ENCODE measurements at places on chromosomes 6 and 20. TPM values are rescaled to one million over a fixed set of nuclear protein-coding genes. Genes with fewer than 3 reads are reported as not detected.

DNA sequence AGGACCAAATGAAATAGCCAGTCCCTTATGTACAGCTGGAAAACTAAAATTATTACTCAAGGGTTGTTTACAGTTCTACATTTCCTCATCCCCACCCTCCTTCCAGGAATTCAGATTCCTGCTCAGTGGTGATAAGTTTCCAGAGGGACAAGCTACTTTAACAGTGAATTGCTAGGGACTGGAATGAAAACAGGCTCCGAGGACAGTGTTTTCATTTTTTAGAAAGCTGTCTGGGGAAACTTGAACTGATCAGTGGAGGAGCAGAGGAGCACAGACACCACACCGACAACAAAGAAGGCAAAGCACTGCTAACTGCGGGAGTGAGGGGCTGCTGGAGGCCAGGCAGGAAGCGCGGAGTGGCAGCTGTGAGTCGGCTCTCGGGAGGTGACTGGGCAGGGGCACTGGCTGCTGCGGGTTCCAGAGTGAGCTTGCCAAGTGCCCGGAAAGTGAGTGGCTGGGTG is 322.2 kb downstream of the ESR1 start:
- DNase-seq: peak; percentile 56

DNA sequence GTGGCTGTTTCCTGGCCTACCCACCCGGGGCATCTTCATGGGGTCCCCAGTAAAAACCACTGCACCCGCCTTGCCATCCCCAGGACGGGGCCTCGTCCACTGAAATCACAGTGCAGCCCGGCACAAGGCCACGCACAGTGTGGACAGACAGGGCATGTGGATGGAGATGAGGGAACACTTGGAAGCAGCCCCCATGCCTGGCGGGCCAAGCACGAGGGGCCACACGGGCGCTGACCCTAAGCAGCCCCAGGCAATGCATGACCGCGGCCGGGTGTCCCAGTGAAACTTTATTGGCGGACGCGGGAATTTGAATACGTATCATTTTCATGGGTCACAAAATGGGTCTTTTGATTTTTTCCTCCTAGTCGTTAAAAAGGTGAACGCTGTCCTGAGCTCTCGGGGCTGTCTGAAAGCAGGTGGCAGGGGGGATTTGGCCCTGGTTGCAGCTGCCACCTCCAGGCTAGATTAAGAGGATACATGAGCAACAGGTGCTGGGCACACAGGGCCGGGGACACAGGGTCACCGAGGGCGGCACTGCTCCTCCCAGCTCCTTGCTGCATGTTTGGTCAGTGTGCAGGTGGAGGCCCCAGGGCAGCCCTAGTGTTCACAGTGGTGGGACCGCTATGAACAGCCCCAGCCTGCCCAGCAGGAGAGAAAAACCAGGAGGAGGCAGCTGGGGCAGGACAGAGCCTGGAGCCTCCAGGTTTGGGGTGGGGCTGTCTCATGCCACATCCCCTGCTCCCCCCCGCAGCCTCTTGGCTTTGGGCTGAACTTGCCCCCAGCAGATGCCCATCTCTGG is 74.9 kb upstream of the SLCO4A1 start:
- no peak for DNase-seq

- DNase-seq: no peak
These were observed 91.6 kb downstream of the RNF217 start for GRCh38 chr6:125053809-125054208.

DNA sequence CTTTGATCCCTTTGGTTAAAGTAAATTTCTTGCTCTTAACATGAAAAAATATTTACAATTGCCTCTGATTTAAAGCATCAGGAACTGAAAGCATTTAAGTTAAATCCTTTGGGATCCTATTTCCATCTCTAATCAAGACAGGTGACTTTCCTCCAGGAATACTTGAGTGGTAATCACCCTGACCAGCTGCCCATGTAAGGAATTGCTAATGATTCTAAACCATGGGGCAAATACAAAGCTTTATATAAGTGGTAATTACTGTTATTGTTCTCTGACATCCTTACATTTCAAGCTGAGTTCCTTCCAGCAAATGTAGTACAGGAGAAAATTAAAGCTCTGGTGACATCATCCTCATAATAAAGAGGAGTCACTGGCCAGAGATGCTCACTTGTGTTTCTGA is 100.6 kb downstream of the CRYBG1 start:
- no peak for DNase-seq

GRCh38 chr6:120278689-120279396 is 929.3 kb upstream of the MAN1A1 start:
- no peak for DNase-seq

DNA sequence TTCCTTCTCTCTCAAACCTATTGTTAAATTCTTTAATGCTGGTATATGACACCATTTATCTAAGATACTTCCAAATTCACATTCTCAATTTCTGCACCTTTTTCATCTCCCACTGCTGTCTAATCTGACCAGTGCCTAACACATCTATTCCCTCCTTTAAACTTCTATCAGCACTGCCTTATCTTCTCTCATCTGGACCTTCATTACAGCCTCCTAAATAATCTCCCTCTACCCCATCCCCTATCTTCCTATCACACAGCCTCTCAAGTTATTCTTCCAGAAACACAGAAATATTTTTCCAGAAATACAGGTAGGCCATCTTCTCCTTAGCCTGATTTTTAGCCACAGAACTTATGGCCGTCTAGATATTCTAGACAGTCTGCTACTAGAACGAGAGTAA is 5.5 kb downstream of the DTNBP1 start:
- no peak for DNase-seq

DNA sequence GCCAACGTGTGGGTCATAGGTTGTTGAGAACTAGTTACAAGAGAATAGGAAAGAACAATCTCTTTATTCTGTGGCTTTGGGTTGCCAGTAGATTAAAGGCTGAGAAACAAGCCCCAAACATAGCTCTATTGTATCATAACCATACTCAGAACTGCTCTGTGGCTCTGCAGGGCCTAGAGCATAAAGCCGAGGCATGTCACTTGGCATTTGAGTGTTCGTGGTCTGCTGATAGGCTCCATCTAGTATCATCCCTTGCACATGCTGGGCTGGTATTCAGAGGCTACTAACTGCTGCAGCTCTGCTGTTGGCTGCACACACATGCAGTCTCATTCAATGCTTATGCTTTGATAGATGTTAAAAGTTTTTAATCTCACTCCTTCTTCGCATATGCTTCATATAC is 157.9 kb downstream of the OGFRL1 start:
- no peak for DNase-seq

- no peak for DNase-seq
These were observed 17.2 kb upstream of the HCK start for GRCh38 chr20:32034581-32035425.

DNA sequence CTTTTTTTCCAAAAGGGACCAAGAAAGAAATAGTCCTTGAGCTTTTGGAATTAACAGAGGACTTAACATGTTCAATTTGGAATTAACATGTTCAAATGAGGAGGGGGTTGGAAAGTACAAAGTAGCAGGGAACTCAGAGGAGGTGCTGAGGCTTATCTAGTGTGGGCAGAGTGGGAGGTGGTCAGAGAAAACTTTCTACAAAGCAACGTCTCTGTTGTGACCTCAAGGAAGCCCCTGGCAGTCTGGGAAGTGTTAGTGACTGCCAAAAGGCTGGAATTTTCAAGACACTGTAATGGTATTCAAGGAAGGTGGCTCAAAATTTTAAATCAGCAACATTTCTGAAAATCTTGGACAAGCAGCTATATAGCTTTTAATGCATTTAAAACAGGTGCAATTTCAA is 7.3 kb downstream of the ECI2 start:
- DNase-seq: no peak

DNA sequence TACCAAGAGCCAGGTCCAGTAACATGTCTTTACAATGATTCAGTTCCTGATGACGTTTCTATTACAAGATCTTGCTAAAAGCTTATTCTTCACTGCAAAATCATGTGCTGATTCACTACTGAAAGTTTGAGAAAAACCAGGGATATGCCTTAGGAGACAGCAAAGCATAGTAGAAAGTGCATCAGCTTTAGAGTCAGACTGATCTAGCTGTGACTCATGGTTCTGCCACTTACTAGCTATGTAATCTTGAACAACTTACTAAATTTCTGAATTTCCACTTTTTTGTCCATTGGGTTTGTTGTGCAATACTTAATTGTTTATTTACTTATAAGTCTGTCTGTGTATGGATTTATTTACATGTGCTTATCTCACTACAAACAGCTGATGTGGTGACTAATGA is 198.5 kb upstream of the RSPO3 start:
- DNase-seq: peak; percentile 41

- DNase-seq: no peak
These were observed 325.2 kb downstream of the NRN1 start for GRCh38 chr6:5681480-5681879.

- DNase-seq: no peak
These were observed 241.1 kb upstream of the RIMS1 start for GRCh38 chr6:71645299-71645698.

DNA sequence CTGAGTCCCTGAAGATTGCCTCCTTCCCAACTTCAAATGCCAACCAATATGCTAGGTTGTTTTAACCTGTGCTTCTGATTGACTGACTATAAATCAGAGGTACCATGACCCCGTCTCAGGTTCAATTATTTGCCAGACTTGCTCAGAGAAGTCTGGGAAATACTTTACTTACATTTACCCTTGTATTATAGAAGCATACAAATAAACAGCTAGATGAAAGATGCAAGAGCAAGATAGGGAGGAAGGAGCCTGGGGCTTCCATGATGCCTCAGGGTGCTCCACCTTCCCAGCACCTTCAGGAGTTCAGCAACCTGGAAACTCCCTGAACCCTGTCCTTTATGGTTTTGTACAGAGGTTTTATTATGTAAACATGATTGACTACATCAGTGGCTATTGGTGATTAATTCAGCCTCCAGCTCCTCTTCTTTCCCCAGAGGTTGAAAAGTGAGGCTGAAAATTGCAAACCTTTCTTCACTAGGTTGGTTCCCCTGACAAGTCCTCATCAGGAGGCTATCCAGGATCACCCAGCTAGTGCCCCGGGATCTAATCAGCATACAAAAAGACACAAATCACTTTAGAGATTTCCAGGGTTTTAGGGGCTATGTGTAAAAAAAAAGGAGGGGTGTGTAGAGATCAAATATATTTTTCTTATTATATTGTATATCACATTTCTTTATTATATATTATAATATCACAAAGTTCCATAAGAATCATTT is 547.7 kb downstream of the EPM2A start:
- DNase-seq: no peak

DNA sequence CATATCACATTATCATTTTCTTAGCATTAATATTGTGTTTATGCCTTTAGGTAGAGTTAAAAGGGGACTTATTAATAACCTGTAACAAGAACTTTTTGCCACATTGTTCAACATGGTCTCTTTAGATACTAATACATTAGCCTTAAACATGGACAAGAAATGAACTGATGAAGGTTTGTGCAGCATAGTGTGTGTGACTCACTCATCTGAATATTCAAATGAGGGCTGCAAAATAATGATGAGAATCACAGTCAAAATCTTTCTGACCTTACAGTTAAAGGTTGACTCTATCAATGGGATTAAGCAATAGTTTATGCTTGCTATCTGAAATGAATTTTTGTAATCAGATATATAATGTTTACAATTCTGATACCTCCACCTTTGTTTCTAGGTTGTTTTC is 1189.3 kb upstream of the CITED2 start:
- no peak for DNase-seq

DNA sequence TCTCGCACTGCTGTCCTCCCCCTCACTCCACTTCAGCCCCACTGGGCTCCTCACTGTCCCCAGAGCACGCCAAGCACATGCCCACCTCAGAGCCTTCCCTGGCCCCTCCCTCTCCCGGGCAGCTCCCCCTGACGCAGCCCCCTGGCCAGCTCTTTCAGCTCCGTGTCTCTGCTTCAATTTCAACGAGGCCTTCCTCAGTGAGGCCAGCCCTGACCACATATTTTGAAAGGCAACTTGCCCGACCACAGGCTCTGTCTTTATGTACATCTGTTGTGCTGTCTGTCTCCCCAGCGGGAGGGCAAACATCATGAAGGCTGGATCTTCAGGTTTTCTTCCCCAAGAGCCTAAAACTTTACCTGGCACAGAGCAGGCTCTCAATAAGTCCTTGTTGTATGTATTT is 44.6 kb downstream of the JPH2 start:
- DNase-seq: no peak

GRCh38 chr6:68732423-68732822 is 97.3 kb downstream of the ADGRB3 start:
- no peak for DNase-seq

DNA sequence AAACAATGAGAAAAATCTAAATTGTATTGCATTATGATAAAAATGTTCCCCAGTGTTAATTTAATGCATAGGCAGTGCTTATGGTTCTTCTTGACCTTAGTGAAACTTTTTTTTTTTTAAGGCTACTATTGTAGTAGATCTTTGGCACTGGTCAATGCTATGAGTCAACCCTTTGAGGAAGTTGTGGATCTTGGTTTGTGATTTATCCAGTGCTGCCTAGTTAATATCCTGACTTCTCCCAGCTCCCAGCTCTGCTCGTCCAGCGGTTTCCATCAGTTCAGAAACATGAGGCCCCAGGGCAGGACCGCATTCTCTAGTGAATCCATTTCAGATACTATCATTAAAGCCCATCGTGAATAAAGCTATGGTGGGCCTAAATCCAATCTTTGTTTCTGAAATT is 364.5 kb upstream of the JARID2 start:
- peak; percentile 65 for DNase-seq

GRCh38 chr6:113488061-113488460 is 369.1 kb upstream of the MARCKS start:
- DNase-seq: no peak

DNA sequence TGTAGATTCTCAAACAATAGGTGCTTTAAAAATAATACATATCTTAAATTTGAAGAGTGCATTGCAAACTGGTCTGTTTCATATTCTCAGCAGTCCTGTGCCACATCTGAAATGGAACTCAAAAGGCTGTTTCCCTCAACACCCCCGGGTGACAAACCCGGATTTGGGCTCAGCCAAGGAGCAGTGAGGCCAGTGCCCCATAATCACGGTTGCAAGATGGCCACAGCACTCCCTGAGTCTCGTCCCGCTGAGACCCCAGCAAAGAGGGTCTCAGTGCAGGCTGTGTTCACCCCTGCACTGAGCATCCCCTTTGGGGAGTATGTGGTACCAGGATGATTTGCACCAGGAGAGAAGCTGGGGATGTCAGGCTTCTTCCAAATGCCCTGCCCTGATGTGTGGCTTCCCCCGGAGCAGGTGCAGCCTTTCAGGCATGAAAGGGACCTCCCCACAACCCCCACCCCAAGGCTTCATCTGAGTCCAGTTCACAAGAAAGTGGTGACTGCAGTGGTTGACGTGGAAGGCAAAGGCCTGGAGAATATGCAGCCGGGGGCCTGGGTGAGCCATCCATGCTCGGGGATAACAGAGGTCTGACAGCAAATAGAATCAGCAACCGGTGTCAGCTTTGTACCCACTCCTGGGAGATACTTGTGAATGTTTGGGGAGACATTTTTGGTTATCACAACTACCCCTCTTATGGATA is 202.9 kb downstream of the SYNDIG1 start:
- no peak for DNase-seq

Gene ABHD16B
- not detected for total RNA-seq

Gene SNX5
- total RNA-seq: 123 TPM

Gene EYS
- not detected for total RNA-seq

Gene SLC2A10
- total RNA-seq: 6.5 TPM

Gene TSBP1
- total RNA-seq: not detected

Gene GSTA4
- 22.1 TPM for total RNA-seq

Gene TGM3
- not detected for total RNA-seq

Gene ZSCAN23
- 0.07 TPM for total RNA-seq

Gene JAG1
- 93.1 TPM for total RNA-seq

Gene ADGRF4
- not detected for total RNA-seq

Gene ARMC2
- total RNA-seq: 0.99 TPM

Gene PACSIN1
- not detected for total RNA-seq

Gene ELOVL2
- not detected for total RNA-seq

Gene BTN1A1
- not detected for total RNA-seq

Measured in pulmonary artery endothelial cell (primary cell).